Right kidney (tissue), 9 donors: ENCODE measurements at places on chromosomes 2 and 18.

DNA sequence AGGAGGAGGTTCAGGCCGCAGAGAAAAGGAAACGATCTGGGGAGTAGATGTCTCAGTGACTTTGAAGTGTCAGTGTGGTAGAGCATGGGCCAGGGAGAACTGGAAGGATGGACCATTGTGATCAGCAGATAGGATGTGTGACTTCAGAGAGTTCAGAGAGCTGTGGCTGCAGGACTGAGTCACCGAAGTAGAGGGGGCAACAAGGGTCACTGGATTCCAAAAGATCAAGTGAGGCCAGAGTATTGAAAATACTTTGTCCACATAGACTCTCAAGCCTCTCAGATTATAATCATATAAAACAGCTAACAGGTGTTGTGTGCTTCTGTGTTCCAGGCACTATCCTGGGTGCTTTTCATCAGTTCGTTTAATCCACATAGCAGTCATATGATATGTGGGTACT, 99.4 kb downstream of the CRIM1 start:
- DNase-seq: no peak

- no peak for DNase-seq
Measured at GRCh38 chr2:12061286-12062052, 315.0 kb downstream of the LPIN1 start.

DNA sequence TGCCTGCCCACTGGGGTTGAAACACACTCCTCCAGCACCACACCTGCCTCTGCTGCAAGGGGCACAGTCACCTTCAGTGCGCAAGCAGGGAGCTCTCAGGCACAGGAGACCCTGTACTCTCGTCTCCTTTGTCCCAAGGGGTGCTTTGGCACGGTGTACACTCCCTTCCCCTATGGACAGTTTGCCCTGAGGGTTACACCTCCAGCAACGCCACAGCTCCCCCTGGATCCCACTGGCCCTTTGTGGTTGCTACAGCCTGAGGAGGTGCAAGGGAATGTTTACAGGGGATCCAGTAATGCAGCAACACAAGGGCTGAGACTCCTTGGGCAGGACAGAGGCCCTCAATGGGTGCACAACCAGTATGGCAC, 45.2 kb upstream of the FAM117B start:
- no peak for DNase-seq

DNA sequence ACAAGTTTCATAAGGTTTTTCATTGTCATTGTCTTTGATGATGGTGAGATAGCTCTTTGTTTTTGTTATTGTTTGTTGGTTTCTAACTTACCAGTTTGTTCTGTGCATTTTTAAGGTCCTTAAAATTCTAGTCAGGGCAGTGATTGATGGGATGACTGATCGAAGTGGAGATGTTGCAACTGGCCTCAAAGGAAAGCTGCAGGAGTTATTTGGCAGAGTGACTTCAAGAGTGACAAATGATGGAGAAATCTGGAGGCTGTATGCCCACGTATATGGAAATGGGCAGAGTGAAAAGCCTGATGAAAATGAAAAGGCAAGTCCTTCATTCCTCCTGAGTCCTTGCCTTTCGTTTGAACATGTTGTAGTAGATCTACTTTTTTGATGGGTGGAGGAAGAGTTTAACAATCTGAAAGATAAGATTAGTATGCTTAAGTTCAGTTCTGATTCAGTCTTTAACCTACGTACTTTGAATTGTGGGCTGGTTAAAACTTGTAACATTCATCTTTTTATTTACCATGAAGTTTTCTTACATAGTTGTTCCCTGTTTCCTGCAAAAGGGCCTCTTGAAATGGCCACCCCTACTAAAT, 135.8 kb upstream of the LTBP1 start:
- DNase-seq: no peak

DNA sequence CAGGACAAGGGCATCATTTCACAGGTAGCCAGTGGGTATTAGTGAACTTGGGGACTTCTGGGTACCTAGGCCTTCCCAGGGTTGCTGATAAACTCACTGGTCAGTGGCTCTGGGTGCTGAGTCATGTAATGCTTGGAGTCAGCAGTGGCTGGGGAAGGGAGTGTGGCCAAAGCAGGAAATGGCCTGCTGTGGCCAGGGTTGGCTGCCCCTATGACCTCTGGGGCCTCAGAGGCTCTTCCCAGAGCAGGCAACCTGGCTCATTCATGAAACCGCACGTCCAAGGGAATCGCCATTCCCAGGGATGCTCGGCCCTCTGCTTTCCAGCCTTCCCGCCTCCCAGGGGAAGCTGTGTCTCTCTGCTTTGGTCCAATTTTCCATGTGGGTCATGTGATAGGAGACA, 294.9 kb downstream of the DYSF start:
- DNase-seq: no peak

GRCh38 chr18:68830256-68831045, 32.6 kb downstream of the CCDC102B start:
- no peak for DNase-seq

GRCh38 chr2:182266909-182267308, 159.9 kb downstream of the PDE1A start:
- no peak for DNase-seq

- DNase-seq: peak; percentile 79
Measured at GRCh38 chr2:6773007-6773693, 92.6 kb downstream of the CMPK2 start.

DNA sequence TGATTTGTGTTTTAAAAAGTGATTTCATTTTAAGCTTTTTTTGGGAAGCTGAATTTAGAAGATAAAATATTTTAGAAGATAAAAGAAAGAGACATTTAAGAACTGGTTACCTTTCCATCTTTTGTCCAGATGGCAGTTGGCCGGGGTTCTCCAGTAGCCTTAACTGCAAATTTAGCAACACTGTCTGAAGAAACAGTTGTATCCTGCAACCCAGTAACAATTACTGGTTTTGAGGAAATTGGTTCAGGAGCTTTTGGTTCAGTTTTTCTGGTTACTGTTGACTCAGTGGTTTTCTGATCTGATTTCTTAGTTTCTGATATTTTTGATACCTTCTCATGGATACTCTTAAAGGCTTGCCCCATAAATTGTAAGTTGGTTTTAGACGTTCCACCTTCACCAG, 49.9 kb downstream of the PLEKHA3 start:
- no peak for DNase-seq

- DNase-seq: no peak
Measured at GRCh38 chr2:134776836-134777235, 58.0 kb upstream of the TMEM163 start.

- DNase-seq: no peak
Measured at GRCh38 chr2:109216332-109216731, 87.3 kb downstream of the SH3RF3 start.

DNA sequence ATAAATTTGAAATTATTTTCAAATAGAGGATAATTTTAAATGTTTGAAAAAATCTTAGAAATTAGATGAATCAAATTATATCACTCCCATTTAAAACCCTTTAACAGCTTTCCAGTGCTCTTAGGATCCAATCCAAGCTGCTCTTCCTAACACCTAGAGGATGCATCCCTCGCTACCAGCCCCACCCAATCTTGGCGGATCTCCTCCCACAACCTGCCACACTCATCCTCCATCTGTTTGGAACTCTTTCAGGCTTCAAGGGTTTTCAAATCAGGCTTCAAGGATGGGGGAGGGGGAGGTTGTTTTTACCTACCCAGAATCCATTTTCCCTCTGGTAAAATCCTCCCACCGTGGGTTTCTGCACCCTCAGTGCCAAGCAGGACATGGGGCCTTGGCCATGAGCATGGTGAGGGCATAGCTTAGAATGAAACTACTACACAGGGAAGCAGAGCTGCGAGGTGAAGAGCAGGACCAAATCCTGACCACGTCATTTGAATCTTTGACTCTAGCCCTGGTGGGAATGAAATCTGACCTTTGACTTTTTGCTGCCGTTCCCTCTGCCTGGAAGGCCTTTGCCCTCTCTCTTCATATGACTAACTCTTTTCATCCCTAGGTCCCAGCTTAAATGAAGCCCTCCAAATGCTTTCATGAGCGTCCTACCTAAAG, 113.0 kb upstream of the MAPRE2 start:
- DNase-seq: no peak

DNA sequence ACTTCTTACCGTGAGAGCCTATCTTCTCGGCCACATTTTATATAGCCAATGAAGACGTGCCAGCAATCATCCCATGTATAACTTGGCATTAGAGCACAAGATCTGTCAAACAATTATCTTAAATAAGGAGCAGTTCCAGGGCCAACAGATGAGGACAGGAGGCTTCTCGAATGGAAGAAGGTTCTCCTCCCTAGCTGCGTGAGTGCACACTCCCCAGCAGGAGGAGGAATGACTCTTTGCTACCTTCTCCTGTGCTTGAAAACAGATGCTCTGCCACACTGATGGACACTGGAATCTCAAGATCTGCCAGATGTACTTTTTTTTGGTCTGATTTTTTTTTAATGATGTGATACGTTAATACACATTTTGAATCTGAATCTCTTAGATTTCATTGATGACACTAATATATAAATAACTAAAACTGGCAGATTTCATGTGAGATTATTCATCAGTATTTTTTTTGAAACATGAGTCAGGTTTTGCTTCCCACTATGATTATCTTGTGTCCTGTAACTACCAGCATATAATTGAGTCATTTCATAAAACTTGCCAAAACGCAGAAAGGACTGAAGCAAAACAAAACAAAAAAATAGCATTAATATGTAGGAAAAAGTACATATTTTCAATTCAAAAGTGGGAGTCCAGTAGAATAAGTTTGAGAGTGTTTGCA, 626 bp upstream of the VIT start:
- no peak for DNase-seq

DNA sequence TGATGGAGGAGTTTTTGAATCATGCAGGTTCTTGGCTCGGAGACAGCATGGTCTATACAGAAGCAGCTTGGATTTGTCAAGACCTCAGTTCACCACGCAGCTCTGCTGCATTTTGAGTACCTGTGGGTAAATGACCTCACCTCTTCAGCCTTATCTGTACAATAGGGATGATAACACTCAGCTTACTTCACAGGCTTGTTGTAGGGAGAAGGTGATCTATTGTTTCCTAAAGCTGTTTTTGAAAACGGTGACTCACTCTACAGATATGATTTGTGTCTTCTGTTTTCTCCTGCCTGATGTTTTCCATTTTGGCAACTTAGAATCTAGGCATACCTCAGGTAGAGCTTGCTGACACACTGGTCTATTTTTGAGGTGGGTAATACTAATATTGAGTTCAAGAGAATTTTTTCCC, 80.3 kb downstream of the FMNL2 start:
- no peak for DNase-seq
